A549 treated with ZK216348 at 1 μM for 4 hours (cell line): ENCODE measurements at places on chromosomes 5 and 9. TPM values are rescaled to one million over a fixed set of nuclear protein-coding genes. Genes with fewer than 3 reads are reported as not detected.

The PCDHB5 gene
- 1.2 to 2.1 TPM (median 1.4 TPM) in 5 replicates for total RNA-seq

The FRRS1L gene
- 0.15 to 0.47 TPM (median 0.19 TPM) in 5 replicates for total RNA-seq

The PCSK1 gene
- total RNA-seq, result 0.09 to 0.29 TPM (median 0.25 TPM) in 5 replicates

The FST gene
- 3.0 to 4.5 TPM (median 4.4 TPM) in 5 replicates for total RNA-seq

The CENPK gene
- 19.4 to 60.0 TPM (median 32.6 TPM) in 5 replicates for total RNA-seq

The PGM5 gene
- not detected in 5 replicates for total RNA-seq

The GARIN3 gene
- total RNA-seq, result not detected in 5 replicates

The AGPAT2 gene
- 51.4 to 112 TPM (median 101 TPM) in 5 replicates for total RNA-seq

The GPR150 gene
- total RNA-seq, result 0.11 to 0.15 TPM (median 0.12 TPM) in 3 of 5 replicates, not detected in the others

The FCN1 gene
- not detected in 5 replicates for total RNA-seq

The MORN5 gene
- total RNA-seq, result not detected in 5 replicates

The SYNPO gene
- 17.5 to 31.2 TPM (median 29.6 TPM) in 5 replicates for total RNA-seq

The COL5A1 gene
- 33.7 to 68.2 TPM (median 47.1 TPM) in 5 replicates for total RNA-seq

The MARCOL gene
- total RNA-seq, result not detected in 5 replicates

The SCGB3A2 gene
- total RNA-seq, result not detected in 5 replicates

The HMGXB3 gene
- 25.1 to 34.0 TPM (median 32.9 TPM) in 5 replicates for total RNA-seq
